ENCODE measurements at places on chromosomes 7 and 10. TPM values are rescaled to one million over a fixed set of nuclear protein-coding genes. Genes with fewer than 3 reads are reported as not detected.

DNA sequence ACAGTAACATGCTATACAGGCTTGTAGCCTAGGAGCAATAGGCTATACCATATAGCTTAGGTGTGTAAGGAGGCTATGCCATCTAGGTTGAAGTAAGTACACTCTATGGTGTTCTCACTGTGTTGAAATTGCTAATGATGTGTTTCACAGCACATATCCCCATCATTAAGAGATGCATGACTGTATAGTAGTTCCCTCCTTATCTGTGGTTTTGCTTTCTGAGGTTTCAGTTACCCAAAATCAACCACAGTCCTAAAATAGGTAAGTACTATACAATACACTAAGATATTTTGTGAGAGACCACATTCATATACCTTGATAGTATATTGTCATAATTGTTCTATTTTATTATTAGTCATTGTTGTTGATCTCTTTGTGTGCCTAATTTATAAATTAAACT, 12.7 kb downstream of the FZD1 start:
- H3K27me3 ChIP-seq = no peaks in the 10 kb centered on the region
- H3K4me1 ChIP-seq = no peaks in the 10 kb centered on the region

- peaks cover 60% of the 10 kb centered on the region for H3K4me1 ChIP-seq
- no peaks in the 10 kb centered on the region for H3K27me3 ChIP-seq
- no peak overlapping the region for H3K27ac ChIP-seq
- DNase-seq = no peak
These were observed 127.9 kb downstream of the ARID5B start for GRCh38 chr10:62029401-62029800.

The PTF1A gene
- not detected for total RNA-seq

The CYP17A1 gene
- total RNA-seq = not detected

Data from esophagus squamous epithelium (tissue), 5 donors.